ENCODE measurements at places on chromosomes 5 and 9.

- no peak for DNase-seq
Observed at GRCh38 chr9:85640425-85640824, 101.3 kb downstream of the AGTPBP1 start.

DNA sequence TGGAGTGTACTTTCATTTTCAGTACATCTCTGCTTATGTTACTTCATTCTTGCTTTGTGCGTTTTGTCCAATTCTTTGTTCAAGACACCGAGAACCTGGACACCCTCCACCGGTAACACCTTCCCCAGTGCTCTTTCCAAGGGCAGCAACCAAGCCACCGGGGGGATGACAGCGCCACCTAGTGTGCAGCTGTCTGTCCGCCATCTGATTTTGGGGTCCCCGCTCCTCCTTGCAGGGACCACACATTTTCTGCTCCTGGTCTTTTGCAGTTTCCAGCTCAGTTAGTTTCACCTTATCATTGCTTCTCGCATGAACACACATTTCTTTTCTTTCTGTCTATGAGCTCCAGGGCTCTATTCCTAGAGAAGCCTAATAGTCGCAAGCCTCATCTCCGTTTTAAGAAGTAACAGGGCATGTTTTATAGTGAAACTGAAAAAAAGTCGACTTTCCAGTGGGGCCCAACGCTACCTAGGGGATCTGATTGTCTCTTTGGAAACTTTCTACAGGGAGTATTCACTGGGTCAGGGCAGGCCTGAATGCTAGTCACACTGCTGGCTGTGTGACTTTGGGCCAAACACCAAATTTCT lies 152.1 kb downstream of the FSTL4 start:
- DNase-seq = no peak

DNA sequence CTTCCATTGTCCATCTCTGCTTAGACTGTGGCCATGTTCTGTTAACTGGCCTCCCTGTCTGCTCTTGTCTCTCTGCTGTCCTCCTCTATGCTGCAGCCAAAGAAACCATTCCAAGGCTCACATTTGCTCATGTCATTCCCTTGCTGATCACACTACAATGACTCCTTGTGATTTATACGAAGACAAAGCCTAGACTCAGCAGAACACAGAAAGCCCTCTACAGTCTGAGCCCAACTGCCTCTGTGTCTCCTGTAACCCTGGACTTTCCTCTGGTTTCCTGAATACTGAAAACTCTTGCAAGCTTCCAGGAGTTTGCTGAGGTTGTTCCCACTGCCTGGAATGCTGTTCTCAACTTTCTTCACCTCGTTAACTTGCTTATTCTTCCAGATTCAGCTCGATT lies 191.8 kb downstream of the TMEM38B start:
- DNase-seq = no peak

GRCh38 chr5:159343295-159344094 lies 13.2 kb upstream of the IL12B start:
- no peak for DNase-seq

DNA sequence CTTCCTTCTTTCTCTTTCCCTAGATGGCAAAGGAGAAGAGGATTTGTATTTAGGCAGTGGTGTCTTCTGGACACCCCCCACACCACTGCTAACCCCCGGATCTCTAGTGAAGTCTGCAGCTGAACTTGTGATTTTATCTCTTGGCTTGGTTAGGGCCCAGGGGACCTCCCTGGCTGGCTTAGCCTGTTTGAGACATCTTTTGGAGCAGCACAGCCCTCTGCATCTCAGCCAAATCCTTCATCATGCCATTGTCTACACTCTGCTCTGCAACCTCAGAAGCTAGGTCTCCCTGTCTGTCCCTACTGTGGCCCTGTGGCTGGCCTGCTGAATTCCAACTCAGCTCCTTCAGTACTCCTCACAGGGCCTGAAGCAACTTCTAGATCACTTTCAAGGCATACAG lies 81.7 kb downstream of the MUSK start:
- no peak for DNase-seq

GRCh38 chr9:126148994-126149393 lies 177.6 kb upstream of the MVB12B start:
- DNase-seq = no peak

GRCh38 chr9:14522627-14523379 lies 170.4 kb downstream of the ZDHHC21 start:
- no peak for DNase-seq

DNA sequence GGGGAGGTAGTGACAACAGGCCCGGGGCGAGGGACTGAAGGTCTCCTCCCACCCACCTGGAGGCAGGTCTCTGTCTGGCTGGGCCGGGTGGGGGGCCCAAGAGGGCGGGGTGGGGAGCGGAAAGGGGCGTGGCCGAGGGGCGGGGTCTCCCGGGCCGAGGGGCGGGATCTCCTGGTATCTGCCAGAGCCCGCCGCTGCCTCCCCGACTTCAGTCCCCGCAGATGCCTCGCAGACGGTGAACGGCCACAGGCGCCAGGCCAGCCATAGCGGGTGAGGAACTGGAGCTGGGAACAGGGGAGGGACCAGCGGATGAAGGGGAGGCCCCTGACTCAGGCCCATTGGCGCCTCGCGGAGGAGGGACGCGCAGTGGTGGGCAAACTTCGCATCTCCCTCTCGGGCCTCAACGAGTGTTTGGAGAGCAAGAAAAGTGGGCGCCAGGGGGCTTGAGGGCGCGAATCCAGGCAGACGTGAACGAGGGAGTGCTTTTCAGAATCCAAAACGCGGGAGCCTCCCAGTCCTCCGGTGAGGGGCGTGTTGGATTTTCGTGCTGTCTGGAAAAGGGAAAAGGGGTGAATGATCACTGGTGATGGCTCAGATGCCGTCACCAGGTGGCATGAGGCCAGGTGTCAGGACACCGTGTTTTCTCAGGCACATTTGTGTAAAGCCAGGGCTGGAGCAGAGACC lies at the start of gene ADGRD2:
Gene ADGRD2 (plus strand): TSS at position 211 of the 684 bp plus-strand sequence. CDS start 1,216 bp downstream, outside the sequence.
- no peak for DNase-seq

DNA sequence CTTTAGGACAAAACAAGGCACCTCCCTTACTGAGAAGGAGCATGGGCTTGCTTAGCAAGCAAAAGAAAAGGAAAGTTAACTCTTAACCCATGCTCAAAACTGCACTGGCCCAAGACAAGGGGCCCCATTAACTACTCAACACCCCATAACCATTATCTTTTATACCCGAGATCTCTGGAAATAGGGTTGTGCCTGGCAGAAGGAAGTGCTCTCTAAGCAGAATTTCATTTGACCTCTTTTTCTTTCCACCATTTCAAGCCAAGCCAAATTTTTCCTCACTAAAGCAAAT lies 167.2 kb downstream of the RASEF start:
- DNase-seq = no peak

GRCh38 chr5:178384816-178385495 lies 152.4 kb upstream of the PHYKPL start:
- DNase-seq = no peak

GRCh38 chr5:175254155-175254554 lies 189.8 kb downstream of the DRD1 start:
- DNase-seq = no peak

DNA sequence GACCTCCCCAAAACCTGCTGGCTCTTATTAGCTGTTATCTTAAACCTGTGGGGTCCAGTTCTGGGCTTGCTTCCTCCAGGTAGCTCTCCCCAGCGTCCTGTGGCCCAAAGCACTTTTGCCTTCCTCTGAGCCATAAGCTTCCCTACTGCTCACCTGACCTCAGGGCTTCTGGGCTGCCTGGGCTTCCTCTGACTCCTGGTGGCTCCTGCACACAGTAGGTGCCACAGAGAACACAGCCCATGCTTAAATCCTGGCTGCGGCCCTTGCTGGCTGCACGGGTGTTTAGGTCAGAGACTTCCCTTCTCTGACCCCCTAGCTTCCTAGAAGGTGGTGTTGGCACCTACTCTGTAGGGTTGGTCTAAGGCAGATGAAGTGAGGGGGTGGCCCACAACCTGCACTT lies 2.5 kb downstream of the RALGDS start:
- DNase-seq = no peak

DNA sequence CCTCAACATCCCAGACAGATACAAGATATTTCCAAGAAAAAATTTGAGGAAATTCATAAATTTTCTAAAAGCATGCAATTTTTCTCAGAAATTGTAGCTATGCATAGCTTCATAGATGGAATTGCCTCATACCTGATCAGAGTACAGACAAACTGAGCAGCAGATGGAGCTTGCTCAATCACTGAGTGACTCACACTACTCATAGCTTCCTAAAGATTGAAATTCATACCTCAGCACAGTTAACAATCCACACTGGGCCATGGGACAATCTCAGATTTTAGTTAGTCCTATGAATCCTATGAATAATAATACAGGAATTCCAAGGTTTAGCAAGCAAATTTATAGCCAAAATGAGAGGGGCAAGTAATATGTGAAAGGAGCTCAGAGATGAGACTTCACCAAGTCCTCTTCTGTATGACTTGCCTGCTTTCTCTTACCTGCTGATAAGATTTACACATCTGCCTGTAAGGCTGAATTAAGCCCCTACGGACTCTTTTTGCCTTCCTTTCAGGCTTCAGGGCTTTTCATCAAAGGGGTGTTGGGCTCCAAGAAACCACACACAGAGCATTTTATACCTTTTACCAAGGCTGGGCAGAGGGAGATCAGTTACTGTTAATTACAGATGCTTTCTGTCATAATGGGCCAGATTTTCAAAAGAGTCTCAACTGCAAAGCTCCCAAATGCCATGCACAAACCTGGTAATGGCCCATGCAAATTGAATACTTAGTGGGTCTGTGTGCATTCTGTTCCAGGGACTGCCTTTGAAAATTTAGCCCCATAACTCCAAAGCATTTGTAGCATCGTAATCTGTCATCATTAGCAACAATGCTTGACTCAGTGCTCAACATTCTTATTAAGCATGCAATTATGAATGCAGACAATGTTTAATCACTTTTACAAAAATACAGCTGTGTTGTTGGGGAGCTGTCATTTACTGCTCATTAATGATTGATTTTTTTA lies 439.3 kb downstream of the DTWD2 start:
- no peak for DNase-seq

- no peak for DNase-seq
Observed at GRCh38 chr5:50595199-50595598, 71.2 kb upstream of the PARP8 start.

GRCh38 chr5:65126542-65127069 lies 355.1 kb downstream of the ADAMTS6 start:
- DNase-seq = no peak

- no peak for DNase-seq
Observed at GRCh38 chr5:167840527-167841130, 450.8 kb upstream of the WWC1 start.

DNA sequence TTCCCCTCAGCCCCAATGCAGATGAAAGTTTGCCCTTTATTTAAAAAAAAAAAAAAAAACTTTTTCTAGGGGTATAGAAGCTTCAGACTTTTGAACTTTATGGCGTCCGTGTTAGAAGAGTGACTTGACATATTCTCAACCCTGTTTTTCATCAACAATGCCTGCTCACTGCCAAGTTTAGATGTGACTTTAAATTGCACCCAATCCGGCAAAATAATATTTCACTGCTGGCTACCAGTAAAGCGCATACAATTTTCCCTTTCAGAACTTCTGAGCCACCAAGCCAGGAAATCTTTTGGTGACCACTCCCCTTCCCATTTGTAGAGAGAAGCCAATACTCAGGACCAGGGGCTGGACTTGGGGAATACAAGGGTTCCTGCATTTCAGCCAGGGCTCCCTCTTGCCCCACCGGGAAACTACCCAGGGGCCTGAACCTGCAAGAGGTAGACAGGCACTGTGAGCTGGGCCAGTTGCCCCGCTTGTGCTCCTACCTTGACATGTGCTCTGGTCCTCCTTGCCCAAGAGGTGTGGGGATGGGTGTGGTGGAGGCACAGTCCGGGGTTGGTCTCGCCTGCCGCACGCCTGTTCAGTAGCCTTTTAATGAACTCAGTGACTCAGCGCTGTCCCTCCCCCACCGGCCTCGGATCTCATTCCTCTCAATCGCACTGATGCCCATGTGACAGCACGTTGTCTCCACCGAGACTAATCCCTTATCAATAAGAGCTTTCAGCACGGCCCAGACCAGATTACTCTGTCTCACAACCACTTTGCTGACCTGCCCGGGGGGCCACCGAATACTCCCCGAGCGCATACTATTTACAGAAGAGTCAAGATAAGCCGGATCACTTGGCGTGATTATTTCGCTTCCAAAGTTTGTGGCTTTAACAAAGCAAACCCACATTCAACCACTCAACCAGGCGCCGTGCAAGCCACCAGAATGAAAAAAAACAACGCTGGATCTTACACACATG lies 226.4 kb downstream of the DCP2 start:
- no peak for DNase-seq

DNA sequence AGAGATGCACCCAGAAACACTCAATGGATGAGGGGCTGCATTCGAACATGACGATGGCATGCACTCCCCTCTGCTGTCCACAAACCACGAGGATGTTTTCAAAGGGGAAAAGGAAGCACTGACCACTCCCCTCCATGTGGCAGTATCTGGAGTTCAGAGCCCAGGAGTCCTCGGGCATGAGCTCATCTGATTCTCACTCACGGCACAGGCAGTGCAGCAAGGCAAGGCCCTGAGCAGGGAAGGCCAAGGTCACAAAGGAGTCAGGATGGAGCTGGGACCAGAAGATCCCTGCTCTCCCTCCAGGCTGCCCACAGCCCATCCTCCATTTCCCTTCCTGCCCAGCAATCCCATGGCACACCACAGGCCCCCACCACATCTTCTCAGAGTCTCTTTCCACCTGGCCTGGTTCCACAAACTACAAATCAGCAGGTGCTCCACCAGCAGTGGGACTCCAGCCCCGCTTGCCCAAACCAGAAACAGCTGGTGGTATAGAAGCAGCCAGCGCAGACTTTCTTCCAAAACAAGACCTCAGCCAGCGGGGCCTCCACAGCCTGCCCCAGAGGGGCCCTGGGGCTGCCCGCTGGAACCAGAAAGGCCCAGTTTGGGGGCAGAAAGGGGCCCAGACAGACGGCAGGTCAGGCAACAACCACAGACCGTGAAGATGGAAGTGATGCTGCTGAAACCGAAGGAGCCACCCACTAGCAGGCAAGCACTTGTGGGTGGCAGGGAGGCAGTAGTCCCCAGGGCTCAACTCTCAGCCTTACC lies 12.2 kb downstream of the TNIP1 start:
- no peak for DNase-seq

- DNase-seq = no peak
Observed at GRCh38 chr9:91943478-91944470, 6.3 kb downstream of the ROR2 start.

GRCh38 chr9:120942186-120943001 lies 15.8 kb upstream of the TRAF1 start:
- no peak for DNase-seq

DNA sequence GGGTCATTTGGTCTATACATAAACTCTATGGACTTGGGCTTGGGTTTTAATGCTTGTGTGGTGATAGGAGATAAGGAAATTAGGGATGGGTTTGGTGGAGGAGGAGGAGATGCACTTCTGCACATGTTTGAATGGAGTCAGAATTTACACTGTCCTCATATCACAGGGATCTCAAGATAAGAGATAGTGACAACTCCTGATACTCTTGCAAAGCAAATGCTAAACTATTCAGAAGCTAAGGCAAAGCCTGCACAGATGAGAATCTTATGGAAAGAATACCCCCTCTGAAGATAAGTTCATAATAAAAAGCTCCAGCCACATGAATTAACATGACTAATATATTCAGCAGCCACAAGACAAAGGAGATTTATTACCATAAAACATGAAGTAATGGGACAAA lies 90.2 kb downstream of the XRCC4 start:
- DNase-seq = no peak
